Omental fat pad (tissue), 4 donors: ENCODE measurements at places on chromosomes 16 and 17. TPM values are rescaled to one million over a fixed set of nuclear protein-coding genes. Genes with fewer than 3 reads are reported as not detected.

DNA sequence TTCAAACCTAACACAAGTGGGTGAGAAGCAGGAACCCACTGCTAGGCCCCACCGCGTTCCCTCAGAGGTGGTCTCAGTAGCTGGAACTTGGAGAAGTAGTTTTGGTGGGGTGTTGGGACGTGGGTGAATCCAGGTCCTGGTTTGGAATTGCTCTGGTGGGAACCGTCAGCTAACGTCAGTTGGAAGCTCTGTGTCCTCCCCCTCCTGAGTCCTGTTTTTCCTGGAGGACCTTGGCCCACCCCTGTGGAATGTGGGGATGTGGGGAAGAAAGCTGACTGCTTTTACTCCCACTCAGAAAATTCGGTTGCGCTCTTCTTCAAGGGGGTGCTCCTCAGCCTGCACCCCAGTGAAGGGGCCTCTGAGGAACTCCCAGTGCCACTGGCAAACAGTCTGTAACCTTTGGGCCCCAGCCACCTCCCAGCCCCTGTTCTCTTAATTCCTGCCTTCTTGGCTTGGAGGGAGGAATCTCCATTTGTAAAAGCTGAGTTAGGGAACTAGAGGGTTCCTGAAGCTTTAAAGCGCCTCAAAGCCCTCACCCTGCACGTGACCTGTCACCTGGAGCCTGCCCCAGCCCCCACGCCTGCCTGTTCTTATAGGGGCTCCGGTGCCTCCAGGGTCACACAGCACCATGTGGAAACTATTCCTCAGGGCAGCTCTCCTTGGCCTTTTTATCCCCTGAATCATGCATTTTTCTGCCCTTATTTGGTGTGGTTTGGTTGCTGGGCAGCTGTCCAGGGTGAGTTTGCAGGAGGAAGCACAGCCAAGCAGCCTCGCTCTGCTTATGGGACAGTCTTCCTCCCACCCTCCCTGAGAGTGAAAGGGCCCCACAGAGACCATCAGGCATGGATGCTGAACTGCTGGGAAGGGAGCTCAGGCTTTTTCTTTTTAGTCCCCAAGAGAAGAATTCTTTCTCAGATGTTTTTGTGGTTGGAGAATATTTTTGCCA lies 16.2 kb upstream of the NAGLU start:
- peak; percentile 84 for DNase-seq

- no peak for DNase-seq
Measured at GRCh38 chr16:1098266-1098991, 2.4 kb upstream of the C1QTNF8 start.

- DNase-seq, result no peak
Measured at GRCh38 chr16:17404941-17405689, 65.6 kb downstream of the XYLT1 start.

DNA sequence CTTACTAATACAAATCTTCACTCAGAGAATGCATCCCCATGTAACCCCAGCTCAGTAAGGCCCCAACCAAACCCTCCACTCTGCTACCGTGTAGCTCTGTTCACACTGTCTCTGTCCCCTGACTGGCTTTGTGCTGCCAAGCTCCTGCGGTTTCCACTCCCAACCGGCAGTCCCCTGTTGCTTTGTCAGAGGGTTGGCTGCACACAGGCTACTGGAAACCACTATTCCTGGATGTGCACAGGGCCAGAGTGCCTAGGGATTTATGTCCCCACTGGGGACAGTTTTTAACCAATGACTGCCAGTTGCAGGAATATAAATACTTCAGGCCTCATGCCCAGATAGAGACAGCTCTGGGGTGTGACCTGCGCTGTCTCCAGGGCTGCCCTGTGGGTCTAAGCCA lies 157.1 kb upstream of the C16orf82 start:
- no peak for DNase-seq

DNA sequence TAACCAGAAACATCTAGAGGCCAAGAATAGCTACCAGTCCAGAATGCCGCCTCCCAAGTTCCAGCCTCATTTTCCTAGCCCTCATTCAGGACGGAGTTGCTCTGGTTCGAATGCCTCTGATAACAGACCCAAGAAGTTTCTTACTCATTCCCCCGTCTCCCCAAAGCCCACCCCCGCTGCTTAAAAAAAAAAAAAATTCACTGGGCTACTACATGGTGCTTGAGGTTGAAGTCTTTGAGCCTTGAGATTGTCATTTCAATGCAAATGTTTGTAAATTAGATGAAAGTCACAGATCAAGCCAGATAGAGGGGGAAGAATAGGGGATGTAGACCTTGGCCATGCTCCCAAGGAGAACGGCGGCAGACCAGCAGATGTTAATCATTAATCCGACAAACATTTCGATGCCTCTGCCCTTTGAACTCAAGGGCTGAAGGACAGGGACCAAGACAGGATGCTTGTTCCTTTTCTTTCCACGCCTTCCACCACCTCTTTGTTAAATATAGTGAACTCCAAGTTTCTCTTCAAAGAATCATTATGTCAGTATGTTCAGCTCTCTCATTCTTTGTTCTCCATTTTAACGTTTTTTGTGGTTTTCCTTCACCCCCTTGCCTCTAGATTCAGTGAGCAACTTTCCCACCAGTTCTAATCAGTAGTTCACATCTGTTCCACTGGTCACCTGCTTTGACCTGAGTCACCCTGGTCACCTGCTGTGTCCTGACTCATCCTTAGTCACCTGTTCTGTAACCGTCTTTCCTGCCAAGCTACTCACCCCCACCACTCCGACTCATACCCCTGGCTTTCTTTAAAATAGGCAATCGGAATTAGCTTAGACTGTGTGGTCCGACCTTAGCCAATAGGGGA lies 190.3 kb downstream of the CPPED1 start:
- DNase-seq, result no peak

DNA sequence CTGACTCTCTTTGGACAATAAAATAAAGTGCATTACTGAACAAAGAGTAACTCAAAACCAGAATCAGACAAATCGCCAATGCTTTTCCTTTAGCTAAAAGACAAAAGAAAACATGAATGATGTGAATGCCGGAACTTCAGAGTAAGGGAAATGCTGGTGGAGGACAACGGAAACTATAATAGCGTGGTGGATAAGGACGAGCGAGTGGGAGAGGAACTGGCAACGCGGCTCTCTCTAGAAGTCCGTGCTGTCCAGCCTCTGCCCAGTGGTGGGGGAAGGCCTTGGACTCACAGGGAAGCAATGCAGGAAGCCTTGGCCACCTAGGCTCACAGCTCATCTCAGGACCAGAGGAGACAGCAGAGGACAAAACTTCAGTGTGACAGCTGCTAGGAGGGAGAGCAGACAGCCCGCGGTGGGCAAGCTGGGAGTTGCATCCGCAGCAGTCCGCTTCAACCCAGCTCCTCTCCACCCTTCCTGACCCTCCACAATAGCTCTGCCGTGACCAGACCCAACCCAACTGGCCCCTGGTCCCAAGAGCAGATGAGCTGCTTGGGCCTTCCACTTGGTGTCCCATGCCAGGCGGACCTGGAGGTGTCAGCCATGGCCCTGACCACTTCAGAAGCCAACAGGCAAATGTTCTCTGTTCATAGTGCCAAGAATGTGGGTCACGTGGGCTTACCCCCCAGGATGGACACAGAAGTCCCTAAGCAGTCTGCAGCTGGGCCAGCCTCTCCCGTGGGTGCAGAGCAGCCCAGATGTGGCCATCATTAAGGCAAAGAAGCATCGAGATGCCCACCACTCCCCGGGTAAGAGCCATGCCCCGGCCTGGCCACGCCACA lies 5.3 kb upstream of the FAAP100 start:
- no peak for DNase-seq

- DNase-seq, result peak; percentile 33
Measured at GRCh38 chr17:76530095-76530723, 7.3 kb downstream of the CYGB start.

DNA sequence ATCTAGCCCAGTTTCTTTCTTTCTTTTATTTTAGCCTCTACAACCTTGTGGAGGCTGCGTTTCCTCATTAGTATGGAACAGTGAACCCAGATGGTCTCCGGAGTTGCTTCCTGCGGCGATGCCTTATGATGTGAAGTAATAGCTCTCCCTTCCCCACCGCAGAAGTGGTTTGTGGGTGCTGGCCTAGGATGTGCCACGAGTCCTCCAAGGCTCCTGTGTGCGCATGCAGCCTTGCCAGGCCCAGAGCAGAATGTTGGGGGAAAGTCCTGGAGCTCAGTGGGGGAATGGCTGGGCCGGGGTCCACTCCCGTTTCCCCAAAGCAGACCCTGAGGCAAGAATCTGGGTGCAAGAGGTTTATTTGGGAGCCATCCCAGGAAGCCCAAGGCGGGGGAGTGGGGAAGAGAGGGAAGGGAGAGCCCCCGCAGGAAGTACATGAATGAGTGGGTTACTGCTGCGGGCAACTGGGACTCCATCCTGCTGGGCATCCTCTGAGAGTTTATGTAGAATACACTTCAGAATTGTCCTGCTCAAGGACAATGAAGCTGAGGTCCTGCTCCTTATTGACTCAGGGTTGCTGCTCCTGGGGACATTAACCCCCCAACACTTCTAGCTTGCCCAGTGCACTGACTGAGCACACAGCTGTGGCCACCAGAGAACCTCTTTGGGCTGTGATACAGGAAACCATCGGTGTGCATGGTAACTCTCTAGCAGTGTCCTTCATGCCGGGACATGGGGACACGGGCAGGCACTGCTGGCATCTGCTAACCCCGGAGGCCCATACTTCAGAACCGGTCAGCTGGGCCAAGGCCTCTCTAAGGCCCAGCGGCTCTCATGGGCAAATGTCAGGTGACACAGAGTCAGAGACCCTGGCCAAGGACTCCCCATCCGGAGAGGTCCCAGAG lies 3.7 kb upstream of the HCRT start:
- DNase-seq, result no peak

DNA sequence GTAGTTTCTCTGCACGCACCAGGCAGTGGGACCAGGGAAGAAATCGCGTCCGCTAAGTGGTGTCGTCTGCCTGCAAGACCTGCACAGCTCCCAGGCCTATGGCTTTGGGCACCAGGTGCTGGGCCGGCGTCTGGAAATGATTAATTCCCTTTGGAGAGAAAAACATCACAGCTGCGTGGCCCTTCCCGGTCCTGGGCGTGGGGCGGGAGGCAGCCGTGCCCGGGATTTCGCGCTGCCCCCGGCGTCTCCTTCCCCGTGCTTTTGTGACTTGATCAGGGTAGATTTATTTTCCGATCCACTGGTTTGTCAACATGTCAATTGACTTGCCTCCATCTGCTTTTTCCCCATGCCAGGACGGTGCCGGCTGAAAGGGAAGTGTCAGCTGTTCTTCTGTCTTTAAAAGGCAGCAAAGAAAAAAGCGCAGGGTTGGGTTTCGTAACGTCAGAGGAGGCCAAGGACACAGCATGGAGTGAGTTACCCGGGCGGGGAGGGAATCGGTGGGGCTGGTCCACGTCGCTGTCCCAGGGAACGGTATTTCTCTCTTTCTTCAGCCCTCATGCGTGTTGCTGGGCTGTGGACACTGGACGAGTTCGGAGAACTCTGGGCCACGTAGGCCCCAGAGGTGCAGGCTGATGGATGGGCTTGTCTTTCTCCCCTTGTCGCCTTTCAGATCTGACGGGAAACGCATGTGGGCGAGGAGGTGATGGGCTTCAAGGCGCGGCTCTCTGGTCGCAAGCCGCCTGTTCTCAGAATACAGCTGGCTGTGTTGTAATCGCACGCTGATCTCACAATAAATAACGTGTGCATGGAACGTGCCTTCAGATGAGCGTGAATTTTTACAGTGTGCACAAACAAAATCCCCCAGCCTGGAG lies 188.1 kb upstream of the ZNF469 start:
- DNase-seq, result no peak

DNA sequence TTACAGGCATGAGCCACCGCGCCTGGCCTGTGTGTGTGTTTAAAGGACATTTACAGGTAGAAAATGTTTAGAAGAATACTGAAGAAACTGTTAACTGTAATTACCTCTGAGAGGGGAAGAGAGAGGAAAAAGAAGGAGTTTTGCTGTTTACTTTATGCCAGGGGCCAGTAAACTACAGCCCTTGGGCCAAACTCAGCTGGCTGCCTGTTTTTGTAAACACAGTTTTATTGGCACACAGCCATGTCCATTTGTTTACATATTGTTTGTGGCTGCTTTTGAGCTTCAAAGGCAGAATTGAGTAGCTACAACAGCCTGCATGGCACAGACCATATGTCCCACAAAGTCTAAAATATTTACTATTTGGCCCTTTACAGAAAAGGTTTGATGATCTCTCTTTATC lies 76.4 kb downstream of the GPR139 start:
- DNase-seq, result no peak

- DNase-seq, result no peak
Measured at GRCh38 chr16:24540602-24541210, 1.3 kb downstream of the RBBP6 start.

Gene ALOX12B
- total RNA-seq, result not detected

Gene CNTNAP1
- 9.0 TPM for total RNA-seq

Gene MT4
- total RNA-seq, result not detected

Gene LITAFD
- not detected for total RNA-seq

Gene SOX8
- total RNA-seq, result 0.19 TPM

Gene CORO1A
- 109 TPM for total RNA-seq

Gene AIPL1
- not detected for total RNA-seq

Gene SMTNL2
- total RNA-seq, result 14.0 TPM

Gene HBA1
- total RNA-seq, result 84.4 TPM

Gene SPOP
- total RNA-seq, result 73.5 TPM
